ENCODE measurements at places on chromosomes 7 and 10.

DNA sequence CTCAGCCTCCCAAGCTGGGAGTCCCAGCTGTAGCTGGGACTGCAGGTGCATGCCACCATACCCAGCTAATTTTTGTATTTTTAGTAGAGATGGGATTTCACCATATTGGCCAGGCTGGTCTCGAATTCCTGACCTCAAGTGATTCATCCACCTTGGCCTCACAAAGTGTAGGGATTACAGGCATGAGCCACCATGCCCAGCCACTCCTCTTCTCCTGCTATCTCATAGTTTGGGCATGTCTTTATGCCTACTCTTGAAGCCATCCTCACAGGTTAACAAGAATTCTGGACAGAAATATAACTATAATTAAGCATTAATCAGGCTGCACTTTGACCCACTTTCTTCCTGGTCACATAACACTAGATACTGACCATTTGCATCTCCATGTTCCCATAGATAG lies 28.6 kb upstream of the C10orf67 start:
- DNase-seq = no peak

GRCh38 chr10:79316671-79317431 lies 30.4 kb upstream of the PPIF start:
- DNase-seq = no peak

GRCh38 chr10:80252296-80252887 lies 37.1 kb downstream of the MAT1A start:
- DNase-seq = no peak

DNA sequence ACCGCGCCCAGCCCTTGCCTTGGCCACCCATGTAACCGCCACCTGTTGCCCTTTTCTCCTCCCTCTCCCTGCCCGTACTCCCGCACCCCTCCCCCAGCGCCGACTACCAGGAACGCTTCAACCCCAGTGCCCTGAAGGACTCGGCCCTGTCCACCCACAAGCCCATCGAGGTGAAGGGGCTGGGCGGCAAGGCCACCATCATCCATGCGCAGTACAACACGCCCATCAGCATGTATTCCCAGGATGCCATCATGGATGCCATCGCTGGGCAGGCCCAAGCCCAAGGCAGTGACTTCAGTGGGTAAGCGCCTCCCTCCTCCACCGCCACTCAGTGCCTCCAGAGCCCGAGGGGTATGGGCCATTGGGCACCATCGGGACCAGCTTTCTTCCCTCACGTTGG lies 18.7 kb downstream of the LDB3 start:
- DNase-seq = no peak

DNA sequence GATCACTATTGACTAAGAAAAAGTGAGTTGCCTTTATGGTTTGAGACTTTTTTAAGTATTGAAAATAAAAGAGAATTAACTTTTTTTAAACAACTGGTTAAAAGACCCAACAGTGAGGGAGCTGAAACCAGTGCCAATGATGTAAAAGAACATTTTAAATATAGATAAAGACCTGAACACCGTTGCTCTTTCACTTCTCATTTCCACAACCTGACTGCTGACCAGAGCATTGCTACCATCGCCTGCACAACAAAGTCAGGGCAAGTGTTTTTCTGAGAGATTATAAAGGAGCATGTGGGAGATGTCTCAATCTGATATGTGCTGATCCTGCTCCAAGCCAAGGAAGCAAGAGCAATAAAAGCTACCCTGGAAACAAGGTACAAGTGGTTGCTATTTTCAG lies 34.7 kb downstream of the IMMP2L start:
- DNase-seq = no peak

- DNase-seq = no peak
Observed at GRCh38 chr7:2273866-2274265, 31.8 kb downstream of the NUDT1 start.

DNA sequence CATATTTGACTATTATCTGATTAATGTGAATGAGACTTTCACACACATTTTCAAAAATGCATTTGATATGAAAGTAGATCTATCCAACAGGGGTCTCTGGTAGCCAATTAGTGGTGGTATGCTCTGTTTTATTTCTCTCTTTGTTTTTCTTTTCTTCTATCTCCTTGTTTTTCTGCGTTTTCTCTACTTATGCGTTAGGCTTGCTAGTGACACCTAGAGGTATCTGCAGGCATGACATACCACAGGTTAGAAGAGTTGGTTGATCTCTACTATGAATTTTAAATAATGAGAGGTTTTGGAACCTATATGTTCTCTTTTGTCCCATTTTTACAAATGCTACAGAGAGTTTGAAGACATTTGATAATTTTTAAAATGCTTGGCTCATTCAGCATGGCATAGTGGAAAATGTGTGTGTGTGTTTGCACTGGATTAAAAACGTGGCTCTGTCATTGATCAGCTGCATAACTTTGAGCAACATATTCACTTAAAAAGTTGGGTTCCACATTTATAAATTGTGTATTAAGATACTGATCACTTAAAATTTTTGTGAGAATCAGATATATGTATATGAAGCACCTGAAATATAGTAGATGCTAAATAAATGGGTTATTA lies 28.1 kb upstream of the PLXDC2 start:
- DNase-seq = peak; percentile 7

DNA sequence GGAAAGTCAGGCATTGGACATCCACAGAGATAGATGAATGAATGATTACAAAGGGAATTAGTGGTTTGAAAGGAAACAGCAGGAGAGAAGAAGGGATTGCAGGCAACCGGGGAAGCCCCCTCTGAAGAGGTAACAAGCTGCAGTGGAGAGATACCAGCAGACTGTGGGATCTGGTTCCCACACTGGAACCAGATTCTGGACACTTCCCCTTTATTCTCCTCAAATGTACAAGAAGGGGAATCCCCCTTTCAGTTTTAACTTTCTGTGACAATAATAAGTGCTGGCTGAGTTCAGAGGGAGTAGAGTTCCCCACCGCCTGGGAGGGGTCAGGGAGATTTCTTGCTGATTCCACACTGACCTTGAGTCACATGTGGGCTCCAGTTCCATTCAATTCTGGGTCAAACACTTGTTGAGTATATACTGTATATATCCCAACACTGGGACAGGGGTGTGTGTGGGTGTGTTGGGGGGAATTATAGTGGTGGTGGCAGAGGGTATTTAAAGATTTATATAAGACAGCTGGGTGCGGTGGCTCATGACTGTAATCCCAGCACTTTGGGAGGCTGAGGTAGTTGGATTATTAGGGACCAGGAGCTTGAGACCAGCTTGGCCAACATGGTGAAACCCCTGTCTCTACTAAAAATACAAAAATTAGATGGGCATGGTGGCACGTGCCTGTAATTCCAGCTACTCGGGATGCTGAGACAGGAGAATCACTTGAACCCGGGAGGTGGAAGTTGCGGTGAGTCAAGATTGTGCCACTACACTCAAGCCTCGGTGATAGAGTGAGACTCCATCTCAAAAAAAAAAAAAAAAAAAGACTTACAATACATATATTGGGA lies 16.5 kb upstream of the DDIT4 start:
- DNase-seq = no peak

GRCh38 chr7:98826811-98827231 lies 43.0 kb downstream of the TMEM130 start:
- peak; percentile 42 for DNase-seq

GRCh38 chr10:11625019-11625735 lies 13.7 kb upstream of the USP6NL start:
- no peak for DNase-seq

GRCh38 chr7:16918288-16918895 lies 36.6 kb upstream of the AGR3 start:
- peak; percentile 19 for DNase-seq

- no peak for DNase-seq
Observed at GRCh38 chr7:151374139-151374538, 32.5 kb downstream of the NUB1 start.

GRCh38 chr10:112507988-112508387 lies 61.0 kb downstream of the VTI1A start:
- no peak for DNase-seq

DNA sequence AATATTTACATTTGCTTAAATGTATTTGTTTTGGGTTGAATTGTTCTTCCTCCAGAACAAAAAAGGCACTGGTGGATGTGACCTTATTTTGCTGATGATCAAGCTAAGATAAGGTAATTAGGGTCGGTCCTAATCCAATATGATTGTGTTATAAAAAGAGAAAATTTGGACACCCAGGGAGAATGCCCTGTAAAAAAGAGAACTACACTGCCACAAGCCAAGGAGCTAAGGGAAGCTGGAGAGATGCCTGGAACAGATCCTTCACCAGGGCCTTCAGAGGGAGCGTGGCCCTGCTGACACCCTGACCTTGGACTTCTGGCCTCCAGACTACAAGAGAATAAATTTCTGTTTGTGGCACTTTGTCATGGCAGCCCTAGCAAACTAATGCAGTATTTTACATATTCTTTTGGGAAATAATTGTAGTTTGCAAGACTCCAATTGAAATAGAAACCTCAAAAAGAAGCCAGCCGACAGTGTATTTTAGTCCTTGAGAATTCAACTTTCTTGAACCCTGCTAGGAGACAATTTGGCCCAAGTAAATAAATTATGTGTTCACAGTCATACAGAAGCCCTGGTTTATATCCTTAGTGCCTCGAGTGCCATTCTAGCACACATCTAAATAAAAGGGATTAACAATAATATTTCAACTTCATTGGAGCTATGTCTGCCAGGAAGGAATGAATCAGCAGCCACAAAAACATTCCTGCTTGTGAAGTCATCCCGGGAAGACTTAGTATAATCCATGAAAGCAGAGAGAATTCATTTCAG lies 164.6 kb downstream of the PKD1L1 start:
- DNase-seq = no peak

- DNase-seq = no peak
Observed at GRCh38 chr10:131977323-131978096, 4.2 kb downstream of the BNIP3 start.

DNA sequence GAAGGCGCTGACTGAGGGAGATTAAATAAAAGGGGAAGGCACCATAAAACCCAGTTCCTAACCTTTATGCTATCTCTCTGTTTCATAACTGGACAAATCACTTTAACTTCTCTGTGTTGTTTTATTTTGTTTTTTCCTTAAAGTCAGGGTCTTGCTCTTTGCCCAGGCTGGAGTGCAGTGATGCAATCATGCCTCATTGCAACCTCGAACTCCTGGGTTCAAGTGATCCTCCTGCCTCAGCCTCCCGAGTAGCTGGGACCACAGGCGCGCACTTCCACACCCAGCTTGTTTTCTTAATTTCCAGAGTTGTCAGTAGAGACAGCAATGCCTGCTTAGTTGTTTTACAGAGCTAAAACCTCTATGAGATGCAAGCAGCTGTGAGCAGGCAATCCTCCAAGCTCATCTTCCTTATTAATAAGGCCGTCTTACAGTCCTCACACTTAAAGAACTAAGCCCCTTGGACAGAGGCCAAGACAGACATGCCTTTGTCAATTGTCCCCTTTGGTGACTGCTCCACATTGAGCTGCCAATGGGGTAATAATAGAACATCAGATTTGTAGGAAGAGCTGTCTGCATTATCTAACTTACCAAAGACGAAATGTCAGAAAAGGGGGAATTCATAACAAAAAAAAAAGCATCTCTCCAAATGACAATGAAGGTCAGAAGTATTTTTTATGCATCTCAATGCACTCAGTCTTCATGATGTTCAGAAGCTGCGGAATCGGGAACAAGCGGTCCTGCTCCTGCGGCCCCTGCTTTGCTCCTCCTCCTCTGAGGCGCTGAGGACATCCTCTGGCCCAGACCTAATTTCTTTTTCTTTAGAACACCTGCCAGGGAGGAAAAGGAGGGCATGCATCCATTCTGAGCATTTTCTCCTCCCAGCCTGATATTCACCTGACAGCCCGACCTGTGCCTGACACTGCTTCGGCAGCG lies 62.7 kb upstream of the RNF32 start:
- DNase-seq = peak; percentile 89

- no peak for DNase-seq
Observed at GRCh38 chr7:41475801-41476459, 227.0 kb downstream of the INHBA start.

GRCh38 chr7:132933072-132933458 lies 148.8 kb downstream of the CHCHD3 start:
- DNase-seq = no peak

DNA sequence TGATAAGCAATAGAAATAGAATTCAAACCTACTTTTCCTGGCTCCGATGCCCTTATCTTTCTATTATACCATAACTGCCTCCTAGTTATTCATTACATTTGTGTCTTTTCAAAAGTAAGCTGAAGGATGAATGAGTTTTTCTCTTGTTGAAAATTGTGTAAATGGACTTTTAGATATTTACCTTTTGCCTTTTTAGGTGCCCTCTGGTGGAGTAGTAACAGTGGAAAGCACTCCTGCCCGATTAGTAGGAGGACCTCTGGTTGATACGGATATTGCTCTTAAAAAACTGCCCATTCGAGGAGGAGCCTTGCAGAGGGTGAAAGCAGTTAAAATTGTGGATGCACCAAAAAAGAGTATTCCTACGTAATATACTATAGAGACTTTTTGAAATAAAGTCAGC lies 11.2 kb downstream of the FAM237B start:
- no peak for DNase-seq

DNA sequence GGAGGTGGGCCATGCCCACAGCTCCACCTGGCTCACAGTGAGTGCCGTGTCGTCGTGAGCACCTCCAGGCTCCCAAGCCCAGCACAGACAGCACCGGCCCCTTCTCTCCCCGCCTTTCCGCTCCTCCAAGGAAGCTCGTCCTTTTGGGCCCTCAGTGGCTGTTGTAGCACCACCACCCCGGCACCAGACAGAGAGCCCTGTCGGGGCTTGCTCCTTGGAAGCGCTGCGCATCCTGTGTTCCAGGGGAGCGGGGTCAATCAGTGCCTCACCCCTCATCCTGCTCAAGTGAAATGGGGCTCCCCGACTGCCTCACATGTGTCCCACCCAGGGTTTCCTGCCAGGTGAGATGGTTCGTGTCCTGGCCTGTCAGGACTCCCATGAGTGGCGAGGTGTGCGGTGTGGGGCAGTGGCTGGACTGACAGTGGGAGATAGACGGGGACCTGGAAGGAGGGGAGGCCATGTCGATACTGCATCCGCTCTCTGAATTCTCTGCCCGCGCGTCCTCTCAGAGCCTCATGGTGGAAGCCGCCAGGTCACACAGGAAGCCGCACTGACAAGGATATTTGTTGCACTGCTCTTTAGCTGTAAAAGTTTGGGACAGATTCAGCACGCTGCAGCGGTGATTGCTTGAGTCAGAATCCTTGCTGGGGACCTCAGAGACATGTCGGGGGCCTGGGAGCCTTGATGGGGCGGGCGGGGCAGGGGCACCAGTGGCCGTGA lies 107.1 kb downstream of the INPP5A start:
- no peak for DNase-seq

GRCh38 chr7:82443036-82443546 lies 486 bp downstream of the CACNA2D1 start:
- peak; percentile 45 for DNase-seq

- DNase-seq = no peak
Observed at GRCh38 chr10:1538121-1538520, 199.2 kb downstream of the ADARB2 start.

GRCh38 chr7:2959828-2960599 lies 83.7 kb downstream of the CARD11 start:
- no peak for DNase-seq

GRCh38 chr7:151404216-151405011 lies 5.4 kb downstream of the WDR86 start:
- DNase-seq = no peak

All from putamen (tissue), 1 donor.